Stimulated activated CD8-positive, alpha-beta memory T cell treated with anti-CD3 and anti-CD28 coated beads, Interleukin-2, amount 100 ng/mL, for 48 hours (primary cell): ENCODE measurements at places on chromosomes 2 and 18.
A peak's percentile ranks its signal among the peaks of the same experiment; 100 is the strongest.

GRCh38 chr2:74515981-74516633 is 1.9 kb downstream of the TLX2 start:
- DNase-seq: peak; percentile 70

- DNase-seq: no peak
Observed at GRCh38 chr2:105416156-105416555, 17.3 kb upstream of the FHL2 start.

GRCh38 chr2:33340280-33340679 is 136.2 kb upstream of the RASGRP3 start:
- DNase-seq: no peak

GRCh38 chr2:63589148-63589958 is 590 bp downstream of the MDH1 start:
- no peak for DNase-seq

DNA sequence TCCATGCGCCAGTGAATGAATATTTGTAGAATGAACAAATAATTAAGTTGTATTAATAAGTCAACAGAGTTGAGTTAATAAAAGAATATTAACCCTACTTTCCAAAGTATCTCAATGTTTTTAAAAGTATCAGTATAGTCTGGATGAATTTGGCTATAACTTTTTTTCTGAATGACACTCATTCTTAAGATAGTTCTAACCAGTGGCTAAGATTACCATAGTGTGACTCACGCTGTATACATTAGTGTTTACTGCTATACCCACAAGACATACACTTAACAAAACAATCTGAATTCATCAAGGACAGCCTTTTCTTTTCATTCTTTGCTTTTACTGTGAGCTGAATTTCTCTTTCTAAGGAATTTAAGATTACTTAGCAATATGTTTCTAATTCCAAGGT is 77.0 kb upstream of the PDE1A start:
- DNase-seq: no peak

DNA sequence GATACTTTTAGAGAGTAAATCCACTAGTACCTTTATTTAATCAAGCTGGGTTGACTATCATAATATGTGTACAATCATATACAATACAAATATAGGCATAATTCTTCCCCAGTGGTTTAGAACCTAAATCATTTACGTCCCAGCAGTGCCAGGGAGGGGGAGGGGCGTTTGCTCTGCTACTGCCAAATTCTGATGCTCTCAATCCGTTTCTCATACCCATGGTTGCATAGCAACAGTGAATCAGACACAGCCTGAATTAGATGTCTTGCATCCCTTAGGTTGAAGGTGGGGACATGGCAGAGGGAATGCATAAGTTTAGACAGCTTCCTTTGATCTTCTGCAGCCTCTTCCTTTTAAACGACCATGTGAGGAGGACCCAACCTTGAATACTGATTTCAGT is 135.4 kb downstream of the ABCA12 start:
- DNase-seq: no peak

- DNase-seq: no peak
Observed at GRCh38 chr2:20368706-20369105, 18.1 kb upstream of the PUM2 start.

GRCh38 chr2:156745619-156746018 is 309.4 kb downstream of the GPD2 start:
- no peak for DNase-seq

GRCh38 chr18:12034241-12035100 is 53.2 kb downstream of the IMPA2 start:
- no peak for DNase-seq

GRCh38 chr18:58721566-58722239 is 50.4 kb downstream of the MALT1 start:
- DNase-seq: no peak

- DNase-seq: no peak
Observed at GRCh38 chr2:188199716-188200128, 92.0 kb upstream of the GULP1 start.

GRCh38 chr2:129483366-129483765 is 496.1 kb upstream of the RAB6C start:
- no peak for DNase-seq

DNA sequence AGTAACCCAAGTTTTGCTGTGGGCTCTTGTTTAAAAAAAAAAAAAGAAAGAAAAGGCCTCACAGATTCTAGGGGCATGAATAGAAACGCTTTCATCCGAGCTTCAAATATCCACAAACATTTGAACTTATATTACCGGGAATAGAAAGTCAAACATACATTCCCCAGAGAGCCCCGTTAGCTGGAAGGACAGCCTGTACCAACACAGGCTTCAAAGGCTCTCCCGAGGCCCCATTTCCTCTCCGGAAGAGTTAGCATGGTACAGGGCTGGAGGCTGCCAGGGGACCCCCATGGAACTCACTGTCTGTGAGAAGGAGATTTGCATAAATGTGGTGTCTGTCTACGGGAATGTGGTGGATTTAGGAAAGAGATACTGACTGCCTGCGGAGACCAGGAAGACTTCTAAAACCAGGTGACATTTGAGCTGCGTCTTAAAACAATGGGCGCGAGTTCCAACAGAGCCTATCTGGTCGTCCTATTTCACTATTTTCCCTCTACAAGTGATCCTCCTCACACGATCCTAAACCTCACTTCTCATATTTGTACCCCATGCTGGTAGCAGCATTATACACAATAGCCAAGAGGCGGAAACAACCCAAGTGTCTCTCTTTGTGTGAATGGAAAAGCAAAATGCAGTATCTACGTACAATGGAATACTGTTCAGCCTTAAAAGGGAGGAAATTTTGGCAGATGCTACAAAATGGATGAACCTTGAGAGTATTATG is 820 bp upstream of the MATN3 start:
- DNase-seq: no peak

DNA sequence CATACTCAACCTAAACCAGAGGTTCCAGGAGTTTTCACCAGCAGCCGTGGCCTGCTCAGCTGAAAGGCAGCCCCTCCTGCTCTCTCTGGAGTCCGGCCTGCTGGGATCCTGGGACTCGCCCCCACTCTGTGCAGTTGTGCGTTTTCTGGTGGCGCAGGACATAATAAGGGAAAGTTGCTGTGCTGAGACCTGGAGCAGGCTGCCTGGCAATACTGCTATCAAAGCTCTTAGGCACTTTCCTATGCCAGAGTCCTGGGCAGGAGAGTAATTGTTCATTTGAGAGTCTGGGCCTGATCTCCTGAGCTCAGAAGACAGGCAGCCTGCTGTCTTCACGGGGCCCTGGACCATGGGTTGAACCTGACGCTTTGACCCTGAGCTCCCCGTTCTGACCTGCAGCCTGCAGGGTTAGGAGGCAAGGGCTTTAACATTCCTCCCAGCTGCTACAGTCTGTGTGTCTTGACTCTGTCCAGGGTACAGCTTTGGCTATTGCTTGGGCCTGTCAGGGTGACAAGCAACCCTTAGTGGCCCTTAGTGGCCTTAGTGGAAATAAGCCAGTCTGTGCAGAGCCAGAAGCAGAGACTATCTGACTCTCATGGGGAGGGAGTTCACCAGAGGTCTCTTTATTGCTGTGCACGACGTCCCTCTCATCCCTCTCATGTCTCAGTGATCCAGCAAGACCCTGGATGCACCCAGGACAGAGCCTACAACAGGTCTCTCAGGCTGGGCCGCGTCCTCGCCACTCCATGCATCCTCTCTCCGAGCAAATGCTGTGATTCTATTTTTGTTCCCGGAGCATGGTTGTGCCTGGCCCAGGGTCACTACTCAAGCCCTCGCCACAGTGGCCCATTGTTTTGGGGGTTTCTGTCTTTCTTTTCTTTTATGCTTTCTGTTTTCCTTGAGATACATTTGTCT is 60.6 kb downstream of the ACKR3 start:
- no peak for DNase-seq
